Activated naive CD4-positive, alpha-beta T cell (primary cell): ENCODE measurements at places on chromosomes 3 and 15.

DNA sequence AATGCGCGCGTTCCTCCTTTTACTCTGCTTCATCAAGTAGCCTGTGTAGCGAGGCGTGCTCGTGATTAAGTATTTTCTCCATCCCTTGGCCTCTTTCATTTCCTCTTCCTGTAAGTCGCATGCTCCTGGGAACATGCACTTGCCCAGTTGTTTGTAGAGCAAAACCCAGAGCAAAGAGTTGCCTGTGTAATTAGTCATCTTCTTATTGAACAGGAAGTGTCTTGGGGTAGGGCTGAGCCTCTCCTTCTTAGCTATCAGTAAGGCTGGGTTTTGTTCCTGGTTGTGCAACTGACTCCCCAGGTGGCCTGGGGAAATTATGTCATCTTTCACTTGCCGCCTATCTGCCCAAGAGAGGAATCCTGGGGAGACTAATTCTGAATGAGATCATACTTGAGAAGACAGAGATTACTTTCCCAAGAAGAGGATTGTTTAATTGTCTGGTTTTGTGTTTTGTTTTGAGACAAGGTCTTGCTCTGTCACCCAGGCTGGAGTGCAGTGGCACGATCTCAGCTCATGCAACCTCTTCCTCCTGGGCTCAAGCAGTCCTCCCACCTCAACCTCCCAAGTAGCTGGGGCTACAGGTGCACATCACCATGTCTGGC is 14.9 kb downstream of the LIPH start:
- no peak for DNase-seq

- DNase-seq: no peak
Observed at GRCh38 chr15:61908241-61908640, 152.0 kb downstream of the VPS13C start.

GRCh38 chr3:18087988-18088387 is 337.2 kb downstream of the SATB1 start:
- DNase-seq: no peak

GRCh38 chr15:35560870-35561269 is 14.9 kb upstream of the DPH6 start:
- no peak for DNase-seq

GRCh38 chr3:155018621-155019330 is 61.3 kb upstream of the MME start:
- DNase-seq: no peak

GRCh38 chr3:138011722-138012121 is 1.8 kb downstream of the CLDN18 start:
- no peak for DNase-seq

DNA sequence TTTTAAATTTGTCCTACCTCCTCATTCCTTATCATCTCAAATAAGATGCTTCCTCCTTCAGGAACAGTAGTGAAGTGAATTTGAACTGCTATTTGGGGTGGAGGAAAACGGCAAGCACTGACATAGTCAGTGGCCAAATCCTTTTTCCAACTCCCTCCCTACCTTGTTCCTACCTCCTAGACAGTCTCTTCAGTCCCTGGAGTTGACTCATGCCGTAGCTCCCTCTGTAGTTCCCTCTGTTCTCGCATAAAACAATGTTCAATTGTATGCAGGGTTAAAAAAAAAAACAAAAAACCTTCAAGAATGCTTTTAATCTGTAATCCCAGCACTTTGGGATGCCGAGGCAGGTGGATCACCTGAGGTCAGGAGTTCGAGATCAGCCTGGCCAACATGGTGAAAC is 1.4 kb downstream of the UBR1 start:
- no peak for DNase-seq

GRCh38 chr15:52133510-52134220 is 21.1 kb upstream of the BCL2L10 start:
- no peak for DNase-seq

- DNase-seq: no peak
Observed at GRCh38 chr3:8864402-8865350, 95.3 kb upstream of the OXTR start.

DNA sequence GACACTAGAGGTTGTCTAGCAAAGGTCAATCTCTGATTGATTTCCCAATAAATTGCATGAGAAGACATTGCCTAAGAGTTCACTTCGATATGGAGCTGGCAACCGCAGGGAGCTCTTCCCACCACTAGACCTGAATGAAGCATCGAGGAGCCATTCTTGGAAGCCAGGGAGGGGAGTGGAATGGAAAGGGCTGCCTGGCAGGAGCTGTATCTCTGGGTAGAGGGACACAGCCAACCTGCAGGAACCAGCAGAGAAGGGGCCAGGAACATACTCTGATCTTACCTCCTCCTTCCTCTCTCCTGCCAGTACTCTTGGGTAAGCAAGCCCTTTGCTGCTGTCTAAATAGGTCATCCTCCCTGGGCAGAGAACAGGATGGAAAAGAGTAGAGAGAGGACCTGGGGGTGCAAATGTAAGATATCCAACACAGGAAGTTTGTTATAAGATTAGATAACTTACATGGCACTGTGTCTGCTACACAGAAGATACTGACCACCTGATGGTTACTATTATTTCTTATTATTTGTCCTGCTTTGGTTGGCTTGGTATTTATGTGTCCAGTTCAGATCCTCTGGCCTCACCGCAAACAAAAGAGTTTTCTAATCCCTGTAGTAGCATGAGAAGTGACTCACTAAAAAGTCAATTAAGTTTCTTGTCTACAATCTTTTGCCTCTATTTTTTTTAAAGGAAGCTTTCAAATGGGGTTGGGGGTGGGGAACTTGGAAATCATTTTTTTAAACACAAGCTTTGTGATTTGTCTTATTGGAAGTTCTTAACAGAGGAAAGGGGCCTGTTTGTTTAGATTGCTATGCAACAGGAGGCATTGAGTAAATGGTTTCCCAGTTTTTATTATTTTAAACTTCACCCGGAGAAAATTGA is 156.7 kb upstream of the TSC22D2 start:
- DNase-seq: no peak

DNA sequence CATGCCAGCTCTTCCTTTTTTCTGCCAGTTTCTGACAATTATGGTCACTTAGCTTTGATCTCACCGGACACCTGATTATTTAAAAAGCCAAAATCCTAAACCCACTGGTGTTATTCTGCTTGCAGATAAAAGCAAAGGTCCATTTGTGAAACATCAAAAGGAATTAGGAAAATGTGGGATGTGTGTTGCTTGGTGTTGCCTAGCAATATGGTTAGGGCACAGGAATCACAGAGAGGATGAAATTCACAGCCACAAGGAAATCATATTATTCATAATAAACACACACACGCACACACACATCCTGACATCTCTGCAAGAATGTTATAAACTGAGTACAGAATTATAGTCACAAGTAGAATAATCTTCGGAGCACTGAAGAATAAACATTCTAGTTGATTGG is 89.3 kb upstream of the BHLHE40 start:
- no peak for DNase-seq

DNA sequence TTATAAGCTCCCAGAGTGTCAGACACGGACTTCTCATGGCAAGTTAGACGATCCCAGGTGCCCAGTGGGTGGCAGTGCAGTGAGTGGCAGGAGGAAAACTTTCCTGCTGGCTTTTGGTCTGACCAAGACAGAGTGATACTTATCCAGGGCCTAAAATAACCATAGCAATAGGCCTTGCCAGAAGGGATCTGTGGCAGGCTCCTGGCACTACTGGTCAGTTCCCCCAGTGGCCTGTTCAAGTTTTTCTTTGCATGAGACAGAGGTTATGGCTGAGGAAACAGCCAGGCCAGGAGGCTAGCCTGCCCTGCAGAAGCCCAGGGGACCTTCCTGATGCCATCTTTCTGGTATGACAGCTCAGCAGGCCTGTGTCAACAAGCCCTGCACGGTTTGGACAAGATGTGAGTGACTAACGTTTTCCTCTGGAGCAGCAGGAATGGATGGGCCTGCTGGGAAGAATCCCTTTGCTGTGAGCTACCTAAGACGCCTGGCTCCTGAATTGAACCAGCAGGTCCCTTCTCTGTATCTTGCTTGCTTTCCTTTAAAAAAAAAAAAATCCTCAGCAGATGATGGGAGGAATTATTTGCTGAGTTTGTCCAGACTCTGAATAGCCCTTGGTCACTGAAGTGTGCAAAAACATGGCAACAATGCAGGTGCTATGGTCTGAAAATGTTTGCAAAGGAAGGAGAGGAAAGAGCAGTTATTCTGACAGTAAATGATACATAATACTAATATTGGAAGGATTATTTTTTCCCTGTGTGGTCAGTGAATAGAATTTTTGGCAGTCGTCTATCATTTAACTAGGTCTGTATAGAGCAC is 18.0 kb downstream of the SCG5 start:
- no peak for DNase-seq

- DNase-seq: no peak
Observed at GRCh38 chr3:127646501-127647046, 17.6 kb downstream of the PODXL2 start.

- no peak for DNase-seq
Observed at GRCh38 chr3:50651445-50651844, 23.3 kb upstream of the DOCK3 start.

DNA sequence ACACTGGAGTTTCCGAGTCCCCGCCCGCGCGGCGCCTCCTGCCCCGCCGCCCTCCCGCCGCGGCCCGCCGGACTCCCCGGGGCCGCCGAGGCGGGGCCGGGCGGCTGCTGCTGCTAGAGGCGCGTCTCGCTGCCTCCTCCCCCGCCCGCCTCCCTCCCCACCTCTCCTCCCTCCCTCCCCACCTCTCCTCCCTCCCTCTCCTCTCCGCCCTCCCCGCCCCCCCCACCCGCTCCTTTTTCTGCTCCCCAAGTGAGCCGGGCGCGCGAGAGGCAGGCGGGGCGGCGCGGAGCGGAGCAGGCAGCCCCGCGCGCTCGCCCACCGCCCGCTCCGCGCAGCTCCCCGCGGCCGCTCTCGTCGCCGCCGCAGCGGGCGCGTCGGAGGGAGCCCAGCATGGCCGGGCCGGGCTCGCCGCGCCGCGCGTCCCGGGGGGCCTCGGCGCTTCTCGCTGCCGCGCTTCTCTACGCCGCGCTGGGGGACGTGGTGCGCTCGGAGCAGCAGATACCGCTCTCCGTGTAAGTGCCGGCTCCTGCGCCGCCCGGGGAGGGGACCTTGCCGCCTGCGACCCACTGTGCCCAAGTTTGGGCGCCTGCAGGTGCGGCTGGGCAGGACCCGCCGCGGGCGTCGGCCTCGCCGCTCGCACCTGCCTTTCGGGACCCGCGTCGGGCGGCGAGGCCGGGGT is at the start of gene CACNA2D3:
TSS of gene CACNA2D3 (plus strand) at position 229 of the 679 bp plus-strand sequence.
- no peak for DNase-seq

DNA sequence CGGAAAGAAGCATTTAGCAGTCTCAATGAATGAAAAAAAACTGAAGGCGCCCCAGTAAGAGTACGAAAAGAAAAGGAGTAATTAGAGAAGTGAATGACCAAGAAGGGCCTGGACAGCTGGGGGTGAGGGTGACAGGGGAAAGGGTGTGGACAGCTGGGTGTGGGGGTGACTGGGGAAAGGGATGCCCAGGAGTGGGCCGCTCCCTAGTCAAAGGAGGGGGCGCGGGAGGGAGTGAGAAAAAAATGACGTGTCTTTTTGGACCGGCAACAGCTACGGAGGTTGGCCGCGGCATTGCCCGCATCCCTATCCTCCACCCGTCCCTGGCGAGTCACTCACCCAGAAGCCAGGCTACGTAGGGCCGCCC is 274 bp upstream of the ZCWPW2 start:
- no peak for DNase-seq

- DNase-seq: no peak
Observed at GRCh38 chr15:45612790-45613415, 21.9 kb upstream of the SQOR start.

DNA sequence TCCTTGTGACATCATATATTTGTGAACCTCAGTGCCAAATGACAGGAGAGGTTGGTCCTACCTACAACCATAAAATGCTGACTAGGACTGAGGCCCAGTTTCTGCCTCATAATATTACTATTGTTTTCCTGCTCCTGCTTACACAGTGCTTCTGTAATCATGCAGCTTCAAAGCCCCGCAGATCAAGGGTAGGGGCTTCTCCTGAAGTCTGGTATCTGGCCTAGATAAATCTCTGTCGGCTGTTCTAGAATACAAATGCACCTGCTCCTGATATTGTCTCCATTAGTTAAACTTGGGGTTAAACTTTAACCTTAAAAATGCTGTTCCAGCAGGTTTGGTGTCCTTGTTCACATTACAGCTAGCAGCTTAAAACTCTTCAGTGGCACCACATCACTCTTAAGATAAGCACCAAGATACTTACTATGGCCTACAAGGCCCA is 552.4 kb downstream of the TUSC7 start:
- DNase-seq: no peak

- no peak for DNase-seq
Observed at GRCh38 chr15:81023483-81024264, 23.0 kb downstream of the TLNRD1 start.

DNA sequence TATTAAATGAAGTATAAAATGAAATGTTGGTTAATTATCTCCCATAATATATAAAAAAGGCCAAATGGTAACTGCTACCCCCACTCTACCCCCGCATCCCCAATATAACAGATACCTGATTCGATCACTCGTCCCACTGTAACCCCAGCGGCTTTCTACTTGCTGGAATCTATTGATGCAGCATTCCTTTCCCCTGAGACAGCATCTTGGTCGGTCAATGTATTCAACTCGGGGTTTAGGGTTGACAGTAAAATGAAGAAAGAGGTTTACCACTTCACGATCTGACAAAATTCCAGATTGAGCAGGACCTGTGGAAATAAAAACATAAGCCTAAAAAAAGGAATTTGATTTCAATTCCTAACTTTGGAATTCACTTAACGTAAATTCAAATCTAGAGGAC is 18.6 kb upstream of the C15orf40 start:
- DNase-seq: no peak

GRCh38 chr3:198093112-198093679 is 133.2 kb downstream of the LMLN start:
- DNase-seq: no peak

- no peak for DNase-seq
Observed at GRCh38 chr3:117790235-117790987, 1080.8 kb downstream of the TUSC7 start.

GRCh38 chr15:81357180-81357686 is 16.8 kb downstream of the TMC3 start:
- DNase-seq: no peak

- no peak for DNase-seq
Observed at GRCh38 chr3:170589113-170589512, 3.2 kb upstream of the SLC7A14 start.

- no peak for DNase-seq
Observed at GRCh38 chr3:128321418-128321817, 145.3 kb downstream of the DNAJB8 start.

DNA sequence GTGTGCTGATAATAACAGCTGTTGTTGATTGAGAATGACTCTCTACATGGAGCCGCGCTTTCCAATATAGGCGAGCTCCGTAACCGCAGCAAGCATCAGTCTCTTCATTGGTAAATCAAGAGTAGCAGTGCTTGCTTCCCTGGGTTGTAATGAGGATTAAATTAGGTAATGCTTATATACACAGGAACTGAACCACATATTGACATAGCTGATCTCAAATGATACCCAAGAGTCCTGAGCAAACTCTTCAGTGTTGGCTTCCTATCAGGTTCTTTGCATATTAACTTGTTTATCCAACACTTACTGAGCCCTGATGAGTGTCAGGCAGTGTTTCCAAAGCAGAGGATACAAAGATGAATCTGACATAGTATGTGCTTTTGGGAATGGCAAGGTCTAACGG is 46.4 kb upstream of the SLCO3A1 start:
- no peak for DNase-seq

- peak; percentile 18 for DNase-seq
Observed at GRCh38 chr3:36944012-36944640, 728 bp downstream of the TRANK1 start.
